ENCODE measurements at places on chromosomes 6 and 20.

DNA sequence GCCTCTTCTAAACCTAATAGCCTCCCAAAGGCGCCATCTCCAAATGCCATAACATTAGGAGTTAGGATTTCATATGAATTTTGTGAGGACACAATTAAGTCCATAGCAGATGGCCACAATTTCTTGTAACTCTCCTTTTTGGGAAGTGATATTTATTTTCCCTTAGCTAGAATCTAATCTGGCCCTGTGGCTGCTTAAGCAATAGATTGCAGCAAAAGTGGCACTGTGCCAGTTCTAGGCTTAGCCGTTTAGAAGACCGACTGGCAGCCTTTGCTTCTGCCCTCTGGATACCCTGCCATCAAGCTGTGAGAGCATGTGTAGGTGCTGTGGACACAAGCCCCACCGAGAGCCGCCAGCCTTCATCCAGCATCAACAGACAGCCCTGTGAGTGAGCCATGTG is 15.9 kb upstream of the ADGB start:
- DNase-seq = peak; percentile 44

- no peak for DNase-seq
Measured at GRCh38 chr6:160929831-160930230, 61.7 kb upstream of the MAP3K4 start.

DNA sequence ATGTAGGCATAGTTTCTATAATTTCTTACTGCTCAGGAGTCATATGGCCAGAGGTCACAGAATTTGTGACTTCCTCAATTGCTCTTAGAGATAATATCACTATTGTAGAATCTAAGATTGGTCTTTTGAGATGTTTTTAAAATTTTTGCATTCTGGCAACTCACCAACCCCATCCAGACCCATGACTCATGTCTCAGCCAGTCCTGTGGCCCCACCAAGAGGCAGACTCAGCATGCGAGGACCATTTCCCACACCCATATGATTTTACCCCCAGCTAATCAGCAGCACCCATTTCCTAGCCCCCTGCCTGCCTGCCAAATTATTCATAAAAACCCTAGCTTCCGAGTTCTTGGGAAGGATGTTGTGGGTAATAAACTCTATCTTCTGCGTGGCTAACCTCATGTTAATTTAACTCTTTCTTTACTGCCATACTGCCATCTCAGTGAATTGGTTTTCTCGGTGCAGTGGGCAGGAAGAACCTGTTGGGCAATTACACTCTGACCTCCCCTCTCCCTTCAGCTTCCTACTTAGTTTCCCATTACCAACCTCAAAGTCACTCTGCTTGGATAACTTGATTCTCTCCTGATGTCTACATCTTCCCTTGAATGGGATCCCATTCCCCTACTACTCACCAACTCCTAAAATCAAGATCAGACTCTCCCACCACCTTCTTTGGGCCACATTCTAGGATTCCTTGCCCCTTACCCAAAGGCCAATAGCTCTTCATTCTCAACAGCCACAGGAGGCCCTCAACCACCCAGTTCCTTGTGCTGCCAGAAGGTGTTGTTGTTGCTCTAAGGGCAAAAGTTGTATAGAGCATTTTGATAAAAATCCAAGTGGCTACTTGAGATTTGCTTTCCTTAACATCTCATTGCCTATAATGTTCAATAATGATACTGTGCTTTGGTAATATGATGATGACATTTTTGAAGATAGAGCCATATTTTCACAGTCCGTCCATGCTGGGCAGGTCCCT is 16.2 kb upstream of the IYD start:
- peak; percentile 73 for DNase-seq

- DNase-seq = no peak
Measured at GRCh38 chr20:13231031-13231752, 10.1 kb downstream of the ISM1 start.

DNA sequence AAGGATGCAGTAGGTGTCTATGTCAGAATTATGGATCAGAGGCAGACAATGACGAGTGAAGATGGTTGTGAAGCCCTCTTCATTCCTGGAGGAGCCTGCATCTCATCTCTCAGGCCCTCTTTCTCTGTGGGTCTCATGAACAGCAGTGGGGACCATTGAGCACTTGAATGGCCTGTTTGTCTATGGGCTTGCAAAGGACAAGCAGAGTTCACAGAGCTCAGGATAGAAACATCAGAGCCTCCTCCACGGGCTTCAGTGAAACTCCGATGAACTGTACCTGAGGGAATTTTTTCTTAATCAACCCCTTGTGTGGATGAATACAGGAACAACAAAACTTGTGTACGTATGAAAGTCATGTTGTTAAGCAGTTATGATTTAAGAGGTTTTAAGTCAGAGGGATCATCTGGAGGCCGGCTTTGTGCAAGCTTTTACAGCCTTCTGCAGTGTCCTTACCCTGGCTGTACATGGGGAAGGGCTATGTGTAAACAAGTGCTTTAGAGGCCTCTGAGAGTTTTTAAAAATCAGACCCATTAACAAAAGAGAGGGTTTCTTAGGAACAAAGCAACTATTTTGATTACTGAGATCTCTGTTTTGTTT is 29.7 kb upstream of the PI16 start:
- no peak for DNase-seq

GRCh38 chr20:44615876-44616603 is 33.7 kb downstream of the PKIG start:
- DNase-seq = no peak

DNA sequence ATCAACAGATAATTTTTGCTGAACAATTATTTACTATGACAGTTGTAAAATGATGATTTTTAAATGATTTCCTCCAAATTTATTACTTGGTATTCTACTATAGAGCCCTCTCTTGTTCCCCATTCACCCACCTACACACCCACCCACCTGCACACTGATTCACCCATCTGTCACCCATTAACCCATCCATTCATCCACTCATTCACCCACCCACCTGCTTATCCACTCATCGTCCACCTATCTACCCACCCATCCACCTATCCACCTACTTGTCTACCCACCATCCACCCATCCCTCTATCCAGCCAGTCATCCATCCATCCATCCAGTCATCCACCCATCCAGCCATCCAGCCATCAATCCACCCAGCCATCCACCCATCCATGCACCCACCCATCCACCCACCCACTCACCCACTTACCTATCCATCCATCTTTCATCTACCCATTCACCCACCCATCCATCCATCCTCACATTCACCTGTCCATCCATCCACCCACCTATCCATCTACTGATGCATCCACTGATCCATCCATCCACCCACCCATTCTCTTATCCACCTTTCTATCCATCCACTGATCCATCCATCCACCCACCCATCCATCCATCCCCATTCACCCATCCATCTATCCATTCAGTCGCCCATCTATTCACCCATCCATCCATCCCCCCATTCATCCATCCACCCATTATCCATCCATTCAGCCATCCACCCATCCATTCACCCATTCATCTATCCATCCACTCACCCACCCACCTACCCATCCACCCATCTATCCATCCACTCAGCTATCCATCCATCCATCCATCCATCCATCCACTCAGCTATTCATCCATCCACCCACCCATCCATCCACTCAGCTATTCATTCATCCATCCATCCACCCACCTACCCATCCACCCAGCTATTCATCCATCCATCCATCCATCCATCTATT is 72.0 kb downstream of the SYNJ2 start:
- DNase-seq = no peak

All from choroid plexus epithelial cell (primary cell).